Spleen (tissue), 13 donors: ENCODE measurements at places on chromosomes 1 and 21. TPM values are rescaled to one million over a fixed set of nuclear protein-coding genes. Genes with fewer than 3 reads are reported as not detected.

DNA sequence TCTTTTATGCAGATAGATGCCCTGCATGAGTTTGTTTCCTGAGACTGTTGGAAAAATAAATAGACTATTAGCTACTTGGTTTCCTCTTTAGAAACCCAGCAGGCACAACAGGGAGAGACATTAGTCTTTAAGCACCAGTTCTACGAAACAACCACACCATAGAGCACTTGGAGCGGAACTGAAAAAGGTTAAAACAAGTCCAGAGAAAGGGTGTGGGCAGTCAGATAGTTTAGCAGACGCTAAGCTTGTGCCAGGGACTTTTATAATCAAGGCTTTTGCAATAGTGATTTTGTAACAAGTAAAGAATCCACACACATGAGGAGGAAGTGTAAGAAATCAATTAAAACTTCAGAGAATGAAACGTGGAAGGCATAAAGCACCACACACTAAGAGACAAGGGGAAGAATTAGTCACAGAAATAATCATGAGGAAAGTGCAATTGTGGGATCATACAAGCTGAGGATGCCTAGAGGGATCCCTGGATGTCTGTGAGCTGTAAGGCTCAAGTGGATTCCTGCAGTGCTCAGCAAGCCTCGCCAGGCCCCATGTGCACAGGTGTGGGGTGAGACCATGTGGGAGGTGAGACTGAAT is 37.8 kb upstream of the TLR5 start:
- no peak for DNase-seq

DNA sequence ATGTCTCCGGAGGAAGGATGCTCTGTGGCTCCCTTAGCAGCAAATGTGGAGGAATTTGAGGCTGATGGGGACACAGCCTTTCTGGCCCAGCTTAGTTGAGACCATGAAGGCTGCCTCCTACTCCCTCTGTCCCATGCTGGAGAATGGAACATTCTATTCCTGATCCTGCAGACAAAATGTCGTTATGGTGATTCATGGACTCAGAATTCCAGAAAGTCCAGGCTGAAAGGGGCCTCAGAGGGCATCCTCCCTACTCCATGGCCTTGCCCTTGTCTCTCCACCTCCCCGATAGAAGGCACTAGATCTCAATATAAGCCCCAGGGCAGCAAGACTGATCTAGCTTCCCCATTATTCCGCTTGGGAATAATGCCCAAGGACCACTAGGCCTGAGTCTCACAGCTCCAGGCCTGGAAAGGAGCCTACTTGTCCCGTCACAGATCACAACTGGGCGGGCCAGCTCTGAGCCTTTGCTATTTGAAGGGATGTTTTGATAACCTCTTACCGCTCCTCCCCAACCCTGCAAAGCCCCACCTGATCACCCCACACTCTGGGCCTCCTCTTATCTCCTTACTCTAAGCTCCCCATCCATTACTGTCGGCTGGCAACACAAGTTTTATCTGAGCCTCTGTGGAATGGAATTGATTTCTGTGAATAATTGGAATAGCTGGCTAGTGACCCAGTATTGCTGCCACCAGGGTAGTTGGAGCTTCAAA is 52.8 kb upstream of the TRABD2B start:
- no peak for DNase-seq

- DNase-seq = no peak
Observed at GRCh38 chr1:35433714-35434113, 123.5 kb downstream of the KIAA0319L start.

- DNase-seq = no peak
Observed at GRCh38 chr1:211334986-211335385, 8.4 kb downstream of the TRAF5 start.

Gene SPATA6
- total RNA-seq = 17.5 TPM
